ENCODE measurements at places on chromosomes 6 and 20.

DNA sequence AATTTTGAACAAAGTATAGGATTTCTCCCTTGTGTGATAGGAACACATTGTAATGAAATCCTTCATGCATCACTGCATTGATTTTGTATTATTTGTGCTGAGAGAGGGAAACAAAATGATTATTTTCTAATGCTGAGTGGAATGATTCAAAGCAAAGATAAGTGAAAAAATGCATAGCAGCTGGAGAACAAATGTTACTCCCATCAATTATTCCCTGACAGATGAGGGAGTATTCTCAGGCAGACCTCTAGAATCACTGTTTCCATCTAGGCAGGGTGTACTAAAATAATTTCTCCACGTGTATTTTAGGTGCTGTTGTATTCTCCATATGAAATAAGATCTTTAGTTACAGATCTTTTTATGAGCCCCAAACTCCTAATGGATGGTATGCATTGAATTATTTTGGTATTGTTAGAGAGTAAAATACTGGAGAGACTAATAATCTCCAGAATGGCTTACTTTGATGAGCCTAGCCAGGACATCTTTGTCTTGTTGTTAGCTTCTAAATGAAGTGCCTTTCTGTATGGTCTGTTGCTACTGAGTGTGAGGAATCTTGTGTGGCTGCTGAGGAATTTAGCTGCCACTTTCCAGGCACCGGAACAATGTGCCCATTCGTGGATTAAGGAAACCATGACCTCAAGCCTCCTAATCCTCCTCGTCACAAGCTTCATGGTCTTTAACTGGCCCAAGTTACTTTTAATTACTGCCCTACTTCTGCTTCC lies 39.6 kb downstream of the RNF217 start:
- no peaks in the 10 kb centered on the region for H3K4me1 ChIP-seq
- no peak overlapping the region for H3K4me3 ChIP-seq
- DNase-seq, result no peak
- no peaks in the 10 kb centered on the region for H3K36me3 ChIP-seq

GRCh38 chr20:37223053-37223452 lies 38.6 kb downstream of the GHRH start:
- H3K27ac ChIP-seq, result no peak overlapping the region
- H3K4me1 ChIP-seq, result no peaks in the 10 kb centered on the region

- no peak for DNase-seq
- H3K27me3 ChIP-seq, result no peaks in the 10 kb centered on the region
- no peaks in the 10 kb centered on the region for H3K4me1 ChIP-seq
- H3K36me3 ChIP-seq, result no peaks in the 10 kb centered on the region
- no peak overlapping the region for H3K4me3 ChIP-seq
Observed at GRCh38 chr6:32641122-32641521, 3.9 kb downstream of the HLA-DQA1 start.

DNA sequence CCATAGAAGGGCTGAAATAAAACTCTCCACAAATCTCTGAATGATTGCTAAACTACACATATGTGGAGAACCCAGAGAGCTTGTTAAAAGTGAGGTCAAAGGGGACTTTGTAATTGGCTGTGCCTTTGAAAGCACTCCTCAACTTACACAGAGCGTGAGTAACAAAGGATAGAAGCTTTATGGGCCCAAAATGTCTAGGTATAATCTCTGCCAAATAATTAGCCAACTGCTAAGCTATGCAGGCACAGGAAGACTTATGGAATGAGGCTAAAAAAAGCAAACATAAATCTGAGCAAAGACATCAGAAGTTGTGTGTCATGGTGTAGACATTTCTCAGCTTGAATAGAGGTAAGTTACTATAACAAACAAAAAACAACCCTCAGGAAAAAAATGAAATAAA lies 23.3 kb upstream of the UST start:
- no peak for DNase-seq
- no peaks in the 10 kb centered on the region for H3K4me1 ChIP-seq
- no peak overlapping the region for H3K4me3 ChIP-seq
- no peaks in the 10 kb centered on the region for H3K36me3 ChIP-seq
- no peaks in the 10 kb centered on the region for H3K27me3 ChIP-seq
- no peak overlapping the region for H3K27ac ChIP-seq

DNA sequence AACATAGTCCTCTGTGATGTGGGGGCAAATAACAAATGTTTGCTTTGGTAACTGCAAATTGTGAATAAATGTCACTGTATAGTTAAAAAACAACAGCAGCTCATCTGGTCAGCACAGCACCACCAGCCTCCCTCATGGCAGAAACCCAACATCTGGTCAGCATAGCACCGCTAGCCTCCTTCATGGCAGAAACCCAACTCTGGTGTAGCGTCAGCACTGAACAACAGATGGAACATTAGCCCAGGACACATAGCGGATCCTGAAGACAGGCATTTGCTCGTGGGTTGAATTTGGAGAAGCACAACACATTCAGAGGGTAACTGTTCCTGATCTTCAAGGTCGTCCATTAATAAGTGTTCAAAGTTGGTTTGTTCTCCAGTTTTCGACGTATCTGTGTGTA lies 265.9 kb downstream of the DLL1 start:
- H3K27me3 ChIP-seq, result no peaks in the 10 kb centered on the region
- H3K4me1 ChIP-seq, result peaks cover 10% of the 10 kb centered on the region
- no peak overlapping the region for H3K4me3 ChIP-seq
